ENCODE measurements at places on chromosomes 7 and 10. TPM values are rescaled to one million over a fixed set of nuclear protein-coding genes. Genes with fewer than 3 reads are reported as not detected.

Gene PTPRZ1
- 3.6 TPM for total RNA-seq

Gene DOCK4
- total RNA-seq: 26.1 TPM

Gene IFIT1B
- not detected for total RNA-seq

Gene GPER1
- total RNA-seq: 0.30 TPM

Gene INMT
- 0.11 TPM for total RNA-seq

Gene SCART1
- total RNA-seq: 7.9 TPM

Gene TMEM184A
- total RNA-seq: 1.6 TPM

Gene C10orf143
- 1.4 TPM for total RNA-seq

Gene CCDC172
- not detected for total RNA-seq

Gene HOXA5
- 25.2 TPM for total RNA-seq

Gene DDX50
- 43.0 TPM for total RNA-seq

Gene CACNA2D1
- 8.3 TPM for total RNA-seq

Gene PLXNA4
- not detected for total RNA-seq

Gene AKR1C2
- total RNA-seq: 10.1 TPM

Gene CTTNBP2
- 2.4 TPM for total RNA-seq

Gene ANXA8L1
- not detected for total RNA-seq

Gene OR2F2
- not detected for total RNA-seq

Gene SPDYE2
- total RNA-seq: not detected

Gene KIF11
- total RNA-seq: 39.6 TPM

Gene FAM237B
- not detected for total RNA-seq

Gene CPEB3
- total RNA-seq: 0.48 TPM

Gene CYP2C19
- not detected for total RNA-seq

Gene BZW2
- total RNA-seq: 129 TPM
